ENCODE measurements at places on chromosomes 1 and 21. TPM values are rescaled to one million over a fixed set of nuclear protein-coding genes. Genes with fewer than 3 reads are reported as not detected.

DNA sequence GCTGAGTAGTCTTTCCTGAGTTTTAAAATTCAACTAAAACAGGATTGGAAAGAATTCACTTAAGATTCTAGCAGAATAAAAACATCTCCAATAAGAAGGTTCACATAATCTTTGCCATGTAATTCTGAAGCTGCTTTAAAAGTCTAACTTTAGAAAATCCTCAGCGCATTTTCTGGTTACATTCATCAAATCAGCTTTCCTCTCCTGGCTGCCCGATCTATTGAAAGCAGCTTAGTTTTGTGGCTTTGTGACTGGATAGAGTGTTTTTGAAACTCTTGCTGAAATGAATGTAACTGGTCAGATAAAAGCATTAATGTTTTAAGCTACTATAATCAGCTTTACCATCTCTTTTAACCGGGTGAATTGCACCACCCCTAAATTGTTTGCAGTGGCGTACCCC lies 66.8 kb downstream of the DOP1B start:
- DNase-seq: no peak

The CYP2J2 gene
- total RNA-seq: 1.8 TPM

- no peak for DNase-seq
Observed at GRCh38 chr21:45724345-45724961, 80.9 kb downstream of the PCBP3 start.

- DNase-seq: no peak
Observed at GRCh38 chr1:61132645-61133334, 50.4 kb downstream of the NFIA start.

- DNase-seq: no peak
Observed at GRCh38 chr1:212466898-212467650, 34.4 kb downstream of the NENF start.

The CR1 gene
- 0.14 TPM for total RNA-seq

GRCh38 chr1:77541162-77541545 lies 141.3 kb downstream of the ZZZ3 start:
- DNase-seq: no peak

The TSPEAR gene
- total RNA-seq: not detected

DNA sequence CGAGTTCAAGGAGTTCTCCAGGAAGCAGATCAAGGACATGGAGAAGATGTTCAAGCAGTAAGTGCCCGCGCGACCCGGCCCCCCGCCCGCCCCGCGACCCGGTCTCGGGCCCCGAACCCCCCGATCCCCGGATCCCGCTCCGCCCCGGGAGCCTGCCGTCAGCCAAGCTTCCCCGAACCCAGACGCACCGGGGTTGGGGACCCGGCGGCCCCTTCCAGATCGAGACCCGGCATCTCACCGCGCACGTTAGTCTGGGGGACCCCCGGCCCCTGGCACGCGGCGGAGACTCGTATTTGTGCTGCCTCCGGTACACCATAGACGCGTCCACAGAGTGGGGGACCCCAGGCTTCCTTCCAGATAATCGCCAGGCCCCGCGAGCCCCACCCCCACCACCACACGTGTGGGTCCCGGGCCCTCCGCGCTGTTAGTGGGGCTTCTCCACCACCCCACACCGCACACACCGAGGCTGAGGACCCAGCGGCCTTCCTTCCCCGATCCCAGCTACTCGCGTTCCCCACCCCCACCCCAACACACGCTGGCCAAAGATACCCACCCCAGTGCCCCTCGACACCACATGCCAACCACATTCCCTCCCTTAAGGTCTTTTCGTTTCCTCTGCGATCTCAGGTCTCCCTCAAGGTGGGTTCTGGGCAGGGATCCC lies 665 bp downstream of the EFHD2 start:
- DNase-seq: no peak

GRCh38 chr21:46208761-46209721 lies 19.5 kb downstream of the LSS start:
- DNase-seq: no peak

DNA sequence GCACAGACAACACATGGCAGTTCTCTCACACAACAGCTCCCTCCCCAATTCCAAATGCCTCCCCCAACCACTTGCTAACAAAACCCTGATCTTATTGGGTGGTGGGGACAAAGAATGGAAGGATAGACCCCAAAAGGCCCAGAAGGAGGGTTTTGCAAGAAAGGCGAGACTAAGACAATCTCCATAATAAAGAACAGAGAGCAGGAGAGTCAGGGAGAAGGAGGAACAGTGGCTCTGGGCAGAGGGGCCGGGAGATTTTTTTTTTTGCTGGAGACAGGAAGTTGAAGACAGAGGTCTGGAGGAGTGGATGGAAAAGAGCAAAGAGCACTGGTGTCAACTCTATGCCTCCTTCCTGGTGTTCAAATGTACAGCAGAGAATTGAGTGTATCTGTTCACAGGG lies 6.5 kb upstream of the C1QA start:
- DNase-seq: no peak

DNA sequence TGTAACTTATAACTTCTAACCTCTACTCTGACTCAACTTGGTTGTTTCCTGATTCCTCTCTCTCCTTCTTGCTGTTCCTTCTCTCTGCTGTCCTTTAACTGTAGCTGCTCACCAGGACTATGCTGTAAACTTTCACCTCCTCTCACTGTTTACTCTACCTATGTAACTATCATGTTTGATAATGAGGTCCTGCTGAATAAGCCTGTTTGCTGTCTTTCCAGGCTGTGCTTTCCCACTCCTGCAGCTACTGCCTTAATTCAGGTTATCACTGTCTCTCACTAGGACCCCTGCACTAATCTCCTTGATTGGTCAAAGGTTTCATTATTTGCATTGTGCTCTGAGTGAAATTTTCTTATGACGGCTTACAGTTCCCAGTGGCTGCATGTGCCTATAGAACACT lies 633.9 kb upstream of the PTBP2 start:
- no peak for DNase-seq

DNA sequence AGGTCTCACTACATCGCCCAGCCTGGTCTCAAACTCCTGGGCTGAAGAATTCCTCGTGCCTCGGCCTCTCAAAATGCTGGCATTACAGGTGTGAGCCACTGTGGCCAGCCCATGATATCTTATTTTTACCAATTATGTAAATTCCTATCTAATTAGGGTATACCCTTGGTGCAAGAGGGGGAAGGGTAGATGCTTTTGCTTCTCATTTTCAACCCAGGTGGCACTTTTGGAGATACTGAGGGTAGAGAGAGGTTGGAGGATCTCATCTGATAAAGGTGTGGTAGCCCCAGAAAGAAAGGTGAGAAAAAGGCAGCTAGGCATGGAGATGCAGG lies 17.4 kb downstream of the ENSA start:
- no peak for DNase-seq

GRCh38 chr1:110164725-110165350 lies 14.5 kb downstream of the SLC6A17 start:
- no peak for DNase-seq

- no peak for DNase-seq
Observed at GRCh38 chr1:202662081-202662480, 48.2 kb downstream of the SYT2 start.

All from astrocyte (in vitro differentiated cells and primary cell).